ENCODE measurements at places on chromosomes 4 and X.
A peak's percentile ranks its signal among the peaks of the same experiment; 100 is the strongest.

- DNase-seq, result peak; percentile 20
Measured at GRCh38 chrX:111519215-111519614, 7.8 kb downstream of the SERTM2 start.

GRCh38 chr4:105474099-105474518 is 247 bp upstream of the PPA2 start:
- DNase-seq, result peak; percentile 82

- DNase-seq, result no peak
Measured at GRCh38 chrX:69096963-69097362, 68.3 kb downstream of the PJA1 start.

- no peak for DNase-seq
Measured at GRCh38 chrX:73615022-73615421, 52.0 kb downstream of the CHIC1 start.

GRCh38 chr4:113784497-113785250 is 23.1 kb upstream of the CAMK2D start:
- DNase-seq, result no peak

- no peak for DNase-seq
Measured at GRCh38 chr4:878796-879728, 53.1 kb downstream of the GAK start.

DNA sequence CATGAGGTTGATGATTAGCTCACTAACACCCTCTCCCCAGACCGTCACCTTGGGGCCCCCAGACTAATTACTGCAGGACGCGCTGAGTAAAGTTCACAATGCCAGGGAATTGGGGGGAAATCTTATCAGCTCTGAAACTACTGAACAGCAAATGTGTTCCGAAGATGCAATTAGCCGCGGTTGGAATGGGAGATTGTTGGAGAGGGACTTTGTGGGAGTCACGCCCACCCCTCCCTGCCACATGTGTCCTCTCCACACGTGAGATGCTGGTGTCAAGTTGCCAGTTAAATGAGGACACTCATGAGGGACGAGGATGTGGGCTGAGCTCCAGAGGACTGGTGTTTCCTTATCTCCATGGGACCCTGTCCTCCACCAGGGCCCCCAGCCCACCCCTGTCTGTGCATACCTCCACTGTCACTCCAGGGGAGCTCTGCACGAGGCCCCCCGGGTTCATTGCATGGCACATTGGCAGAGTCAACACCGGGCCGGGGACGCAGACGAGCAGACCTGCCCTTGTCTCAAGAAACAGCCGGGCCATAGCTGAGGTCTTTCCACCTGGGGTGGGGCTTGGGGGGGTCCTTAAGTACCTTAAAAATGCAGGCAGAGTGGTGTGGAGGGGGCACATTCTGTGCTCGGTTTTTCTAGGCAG is 175.4 kb upstream of the PSAPL1 start:
- no peak for DNase-seq

- no peak for DNase-seq
Measured at GRCh38 chr4:41512136-41512535, 25.8 kb upstream of the LIMCH1 start.

- no peak for DNase-seq
Measured at GRCh38 chr4:48804584-48805301, 24.7 kb upstream of the FRYL start.
